ENCODE measurements at places on chromosomes 16 and 17. TPM values are rescaled to one million over a fixed set of nuclear protein-coding genes. Genes with fewer than 3 reads are reported as not detected.

DNA sequence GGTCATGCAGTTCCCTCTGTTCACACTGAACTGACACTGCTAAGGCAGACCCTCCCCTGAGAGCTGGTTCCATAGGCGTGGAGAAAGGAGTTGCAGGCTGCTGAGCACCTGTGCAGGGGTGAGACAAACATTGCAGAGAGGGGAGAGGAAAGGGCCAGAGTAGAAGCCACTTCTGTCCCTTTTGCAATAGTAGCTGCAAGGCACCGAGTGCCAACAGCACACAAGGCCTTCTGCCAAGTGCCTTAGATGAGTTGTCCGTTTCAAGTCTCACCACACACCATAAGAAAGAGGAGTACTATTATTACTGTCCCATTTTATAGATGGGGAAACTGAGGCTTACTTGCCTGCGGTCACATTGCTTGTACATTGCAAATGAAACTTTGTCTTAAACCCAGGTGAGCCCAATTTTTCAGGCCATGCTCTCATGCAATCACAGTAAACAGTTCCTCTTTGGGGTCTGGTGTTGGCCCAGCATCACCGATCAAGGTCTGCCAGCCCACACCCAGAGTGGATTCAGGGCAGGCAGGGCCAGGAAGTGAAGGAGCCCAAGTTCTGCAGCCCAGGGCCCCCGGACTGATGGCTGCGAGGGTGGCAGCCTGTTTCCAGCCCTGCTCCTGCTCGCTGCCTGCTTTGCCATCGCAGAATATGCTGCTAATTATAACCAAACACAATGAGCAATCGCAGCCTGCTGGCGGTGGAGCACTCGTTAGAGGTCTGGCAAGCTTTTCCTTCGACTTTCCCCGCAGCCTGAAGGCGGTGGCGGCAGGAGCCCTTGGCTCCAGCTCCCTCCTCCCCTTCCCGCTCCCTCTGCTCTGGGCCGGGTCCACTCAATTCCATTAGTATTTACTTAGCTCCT is 36.8 kb upstream of the DYNLL2 start:
- no peak for DNase-seq

GRCh38 chr17:29071303-29071702 is 28.4 kb downstream of the PIPOX start:
- DNase-seq = no peak

DNA sequence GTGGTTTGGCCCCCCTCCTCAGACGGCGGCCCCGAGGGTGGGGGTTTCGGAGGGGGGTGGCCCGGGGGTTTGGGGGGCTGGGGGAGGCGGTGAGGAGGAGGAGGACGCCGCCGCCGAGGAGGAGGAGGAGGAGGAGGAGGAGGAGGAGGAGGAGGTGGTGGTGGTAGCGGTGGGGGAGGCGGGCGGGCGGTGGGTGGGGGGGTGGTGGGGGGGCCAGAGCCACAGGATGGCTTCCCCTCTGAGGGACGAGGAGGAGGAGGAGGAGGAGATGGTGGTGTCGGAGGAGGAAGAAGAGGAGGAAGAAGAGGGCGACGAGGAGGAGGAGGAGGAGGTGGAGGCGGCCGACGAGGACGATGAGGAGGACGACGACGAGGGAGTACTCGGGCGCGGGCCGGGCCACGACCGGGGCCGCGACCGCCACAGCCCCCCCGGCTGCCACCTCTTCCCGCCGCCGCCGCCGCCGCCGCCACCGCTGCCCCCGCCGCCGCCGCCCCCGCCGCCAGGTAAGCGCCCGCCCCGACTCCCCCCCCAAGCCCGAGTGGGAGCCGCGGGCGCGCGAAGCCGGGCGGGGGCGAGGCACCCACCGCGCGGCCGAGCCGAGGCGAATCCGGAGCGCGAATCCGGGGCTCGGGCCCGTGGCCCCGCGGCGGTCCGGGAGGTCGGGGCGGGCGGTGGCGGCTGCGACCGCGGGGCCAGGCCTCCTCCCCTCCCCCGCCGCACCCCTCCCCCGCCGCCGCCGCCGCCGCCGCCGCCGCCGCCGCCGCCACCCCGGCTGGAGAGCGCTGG is 3.8 kb upstream of the CHD3 start:
- DNase-seq = no peak

DNA sequence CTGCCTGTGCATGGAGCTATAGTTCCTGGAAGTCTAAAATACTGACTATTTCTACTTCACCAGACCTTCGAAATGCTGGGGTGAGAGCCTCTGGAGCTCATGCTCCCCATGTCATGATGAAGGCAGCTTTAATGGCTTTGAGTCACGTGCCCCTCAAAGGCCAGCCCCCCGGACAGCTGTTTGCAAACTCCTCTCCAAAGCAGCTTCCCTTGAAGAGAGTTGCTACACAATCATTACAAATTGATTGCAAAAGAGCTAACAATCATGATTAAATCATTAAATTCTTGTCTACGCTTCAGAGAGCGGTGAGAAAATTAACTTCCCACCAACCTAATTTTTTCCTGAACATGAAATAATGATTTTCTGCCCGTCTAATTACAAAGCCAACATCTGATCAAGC is 134.8 kb upstream of the IRX6 start:
- DNase-seq = no peak

- no peak for DNase-seq
Measured at GRCh38 chr16:65793781-65794180, 572.7 kb upstream of the CDH5 start.

GRCh38 chr16:84397090-84397489 is 28.8 kb downstream of the ATP2C2 start:
- no peak for DNase-seq

DNA sequence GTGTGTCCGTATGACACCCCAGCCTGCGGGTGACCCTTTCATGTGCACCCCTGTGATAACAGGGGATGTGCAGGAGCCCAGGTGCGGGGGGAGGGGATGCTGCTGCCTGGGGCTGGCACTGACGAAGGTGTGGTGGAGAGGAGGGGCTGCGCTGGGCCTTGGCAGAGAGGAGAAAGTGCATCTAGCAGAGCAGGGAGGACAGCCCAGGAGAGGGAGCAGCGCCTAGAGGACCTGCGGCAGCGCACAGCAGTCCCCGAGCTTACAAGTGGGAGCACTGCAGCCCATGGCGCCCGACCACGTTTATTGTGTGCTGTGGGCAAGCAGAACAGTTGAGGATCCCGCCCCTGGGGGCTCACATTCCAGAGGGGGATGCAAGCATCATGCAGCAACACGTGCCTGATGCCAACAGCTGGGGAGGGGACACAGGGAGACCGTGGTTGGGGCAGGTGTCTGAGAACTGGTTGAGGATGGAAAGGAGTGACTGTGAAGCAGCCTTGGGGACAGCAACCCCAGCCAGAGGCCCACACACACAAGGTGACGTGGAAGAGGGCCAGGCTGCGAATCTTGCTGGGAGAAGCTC is 10.9 kb upstream of the SLC7A5 start:
- DNase-seq = no peak

DNA sequence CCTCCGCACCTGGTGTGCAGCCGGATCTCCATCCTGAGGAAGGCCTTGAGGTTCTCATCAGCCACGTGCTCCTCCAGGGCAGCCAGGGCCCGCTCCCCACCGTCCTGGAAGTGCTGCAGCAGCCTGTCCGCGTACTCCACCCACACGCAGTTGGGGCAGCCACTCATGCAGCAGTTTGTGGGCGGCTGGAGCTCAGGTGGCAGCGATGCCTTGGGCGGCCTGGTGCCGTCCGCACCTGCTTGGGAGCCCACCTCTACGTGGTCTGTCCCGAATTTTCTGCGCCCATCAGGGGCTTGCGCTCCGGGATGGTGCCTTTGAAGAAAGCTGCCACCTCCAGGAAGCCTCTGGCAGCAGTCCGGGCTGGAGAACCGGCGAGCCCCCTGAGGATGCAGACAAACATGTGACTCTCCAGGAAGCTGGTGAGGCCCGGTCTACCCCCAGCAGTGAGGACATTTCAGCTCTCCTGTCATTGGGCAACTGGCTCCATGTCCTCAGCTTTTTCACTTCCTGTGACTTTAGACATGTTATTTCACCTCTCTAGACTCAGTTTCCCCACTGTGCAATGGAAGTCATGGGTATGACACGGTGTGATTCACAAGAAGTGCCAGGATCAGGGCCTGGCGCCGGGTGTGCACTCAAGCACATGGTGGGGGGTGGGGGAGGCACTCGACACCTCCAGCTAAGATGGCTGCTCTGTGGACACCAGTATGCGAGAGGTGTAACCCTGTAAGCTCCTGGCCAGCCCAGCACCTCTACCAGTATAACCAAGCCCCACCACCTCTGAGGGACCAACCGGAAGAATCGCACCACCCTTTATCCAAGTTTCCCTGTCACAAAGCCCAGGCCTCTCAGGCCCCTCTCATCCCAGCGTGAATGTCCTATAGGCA is 957 bp downstream of the OXLD1 start:
- DNase-seq = no peak

- no peak for DNase-seq
Measured at GRCh38 chr17:51170736-51171135, 4.5 kb downstream of the NME2 start.

DNA sequence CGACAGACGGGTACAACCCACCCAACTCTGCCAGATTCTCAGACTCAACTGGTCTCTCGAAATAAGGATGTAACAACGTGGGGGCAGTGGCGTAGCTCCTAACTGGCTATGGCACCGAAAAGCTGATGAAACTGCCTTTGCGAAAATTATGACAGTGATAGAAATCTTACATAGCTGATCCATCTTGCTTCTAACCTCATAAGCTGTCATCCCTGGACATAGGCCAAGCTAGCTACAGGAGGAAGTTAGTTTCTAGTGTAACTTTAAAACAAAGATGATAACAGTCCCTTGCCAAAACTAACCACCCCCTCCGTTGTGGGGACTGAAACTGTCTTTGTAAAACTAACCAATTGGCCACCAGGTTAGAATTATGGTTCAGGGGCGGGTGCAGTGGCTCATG is 220.1 kb downstream of the SLC39A11 start:
- DNase-seq = no peak

GRCh38 chr16:56789360-56789759 is 59.4 kb downstream of the NUP93 start:
- no peak for DNase-seq

DNA sequence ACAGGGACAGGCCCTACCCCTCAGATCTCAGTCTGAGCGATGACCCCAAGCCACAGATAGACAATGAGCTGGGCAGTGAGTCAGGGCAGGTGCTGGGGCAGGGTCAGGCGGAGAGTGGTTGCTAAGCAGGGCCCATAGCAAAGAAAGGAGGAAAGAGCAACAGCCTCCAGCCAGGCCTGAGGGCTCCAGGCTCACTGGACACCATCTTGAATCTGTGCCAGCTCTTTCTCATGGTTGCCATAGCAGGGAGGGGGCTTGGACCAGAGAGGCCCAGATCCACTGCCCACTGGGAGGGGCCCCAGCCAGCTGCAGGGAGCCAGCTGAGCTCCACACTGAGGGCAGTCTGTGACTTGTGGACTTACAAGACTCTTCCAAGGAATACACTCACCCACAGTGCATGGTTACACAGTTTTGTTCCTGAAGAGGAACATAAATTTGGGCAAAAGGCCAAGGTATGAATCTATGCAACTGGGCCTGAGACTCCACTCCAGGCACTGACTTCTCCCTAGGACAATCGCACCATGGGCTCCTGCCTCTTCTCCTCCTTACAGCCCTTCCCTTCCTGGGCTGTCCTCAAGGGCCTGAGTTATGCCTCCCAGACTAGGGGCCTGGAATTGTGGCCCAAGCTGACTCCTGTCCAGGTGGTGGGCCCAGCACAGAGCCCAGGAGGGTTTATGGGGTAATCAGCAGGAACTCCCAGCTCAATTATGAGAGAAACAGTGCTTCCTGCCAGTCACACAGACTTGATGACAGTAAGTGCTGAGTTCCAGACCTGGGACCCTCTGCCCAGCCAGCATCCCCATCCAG is 59.9 kb downstream of the BEAN1 start:
- peak; percentile 40 for DNase-seq

DNA sequence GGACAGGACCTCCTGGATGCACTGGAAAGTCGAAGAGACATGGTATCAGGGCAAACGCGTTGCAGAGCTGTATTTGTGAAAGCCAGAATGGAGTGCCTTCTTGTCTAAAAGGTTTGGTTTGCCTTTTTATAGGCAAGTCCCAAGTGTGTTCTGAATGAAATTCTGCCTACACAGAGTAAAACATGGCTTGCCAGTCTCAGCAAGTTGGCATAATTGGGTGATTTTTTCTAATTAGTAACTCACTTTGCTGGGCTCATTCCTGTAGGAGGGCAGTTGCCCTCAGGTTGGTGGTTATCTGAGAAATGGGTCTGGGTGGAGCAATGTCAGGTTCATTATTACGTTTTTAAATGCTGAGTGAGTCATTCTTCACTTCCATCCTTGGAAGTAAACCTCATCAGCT is at the start of gene KRT25:
KRT25 (minus strand) TSS at position 101 of the 400 bp plus-strand sequence; CDS start at position 41, 60 bp downstream.
- DNase-seq = no peak

GRCh38 chr17:66950325-66950724 is 14.2 kb upstream of the CACNG4 start:
- DNase-seq = no peak

DNA sequence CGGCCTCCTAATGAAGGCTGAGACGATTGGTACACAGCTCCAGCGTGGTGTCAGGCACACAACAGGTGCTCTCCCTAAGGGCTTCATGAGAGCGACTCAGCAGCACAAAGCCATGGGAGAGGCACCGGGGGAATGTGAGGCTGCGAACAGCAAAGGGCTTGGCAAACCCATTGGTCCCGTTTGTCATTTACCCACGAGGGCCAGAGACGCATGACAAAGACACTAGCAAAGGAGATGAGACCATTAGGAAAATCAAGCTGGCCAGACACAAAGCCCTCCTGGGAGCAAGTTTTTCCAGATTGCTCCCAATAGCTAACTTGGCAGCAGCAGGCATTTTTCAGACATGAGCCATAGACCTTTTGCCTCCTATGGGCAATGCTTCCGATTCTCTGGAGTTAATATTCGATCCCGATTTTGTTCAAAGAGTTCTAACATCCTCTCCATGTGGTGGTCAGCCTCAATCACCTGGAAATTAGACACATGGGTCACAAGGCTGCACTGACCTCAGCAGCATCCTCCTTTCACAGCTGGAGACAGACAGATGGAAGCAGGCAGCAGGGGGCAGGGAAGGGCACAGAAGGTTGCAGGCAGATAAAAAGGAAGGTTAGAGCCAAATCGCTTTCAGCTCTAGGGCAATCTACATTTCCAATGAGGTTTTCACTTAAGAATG is 38.2 kb downstream of the TK2 start:
- DNase-seq = no peak

DNA sequence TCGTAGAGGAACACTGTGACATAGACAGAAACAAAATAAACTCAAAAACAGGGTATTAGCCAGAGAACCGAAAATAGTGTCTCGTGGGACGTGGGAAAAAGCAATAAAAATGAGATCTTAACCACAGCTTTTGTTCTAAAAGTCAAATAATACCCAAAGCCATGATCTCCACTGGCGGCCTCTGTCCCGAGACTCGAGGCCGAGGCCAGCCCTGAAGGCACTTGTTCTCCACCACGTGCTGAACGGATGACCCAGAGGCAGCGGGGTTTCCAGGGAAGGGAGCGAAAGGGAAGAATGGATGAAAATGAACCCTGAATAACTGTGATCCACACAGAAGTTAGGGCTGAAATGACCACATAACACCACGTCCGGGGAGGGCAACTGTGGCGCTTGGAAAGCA is 84.8 kb upstream of the CREBBP start:
- DNase-seq = no peak

Gene ABCA6
- polyA plus RNA-seq = 15.5 TPM

Gene FZD2
- polyA plus RNA-seq = 14.5 TPM

Gene DNAJA2
- polyA plus RNA-seq = 45.7 TPM

Gene PSKH1
- 21.0 TPM for polyA plus RNA-seq

Gene CCL14
- polyA plus RNA-seq = 34.6 TPM

Gene HCFC1R1
- polyA plus RNA-seq = 109 TPM

Gene KLHL10
- polyA plus RNA-seq = 0.18 TPM

Gene C16orf89
- 0.39 TPM for polyA plus RNA-seq

Gene RASD1
- polyA plus RNA-seq = 6.0 TPM

Gene ANTKMT
- 15.4 TPM for polyA plus RNA-seq

Measured in forelimb muscle (tissue), 1 donor.